ENCODE measurements at places on chromosomes 11 and 22.

DNA sequence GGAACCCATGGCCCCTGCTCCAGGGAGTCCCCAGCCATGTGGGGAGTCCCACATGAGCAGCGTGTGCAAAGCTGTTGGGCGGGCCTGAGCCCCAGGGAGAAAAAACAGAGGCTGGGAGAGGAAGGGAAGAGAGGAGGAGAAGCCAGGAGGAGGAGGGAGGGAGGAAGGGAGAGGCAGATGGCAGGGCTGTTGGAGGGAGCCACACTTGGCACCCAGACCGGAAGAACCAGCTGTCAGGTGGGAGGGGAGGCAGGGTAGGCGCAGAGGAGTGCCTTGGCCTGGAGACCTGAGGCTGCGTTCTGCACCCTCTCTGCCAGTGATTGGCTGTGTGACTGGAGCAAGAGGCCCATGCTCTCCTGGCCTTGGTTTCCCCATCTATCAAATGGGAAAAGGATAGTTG, 6.7 kb downstream of the SYNGR1 start:
- DNase-seq = no peak

GRCh38 chr22:17774206-17774925, at the start of gene BID:
Gene BID (minus strand): TSS chr22:17774469. CDS start chr22:17750116, 24,353 bp downstream.
- peak; percentile 40 for DNase-seq

DNA sequence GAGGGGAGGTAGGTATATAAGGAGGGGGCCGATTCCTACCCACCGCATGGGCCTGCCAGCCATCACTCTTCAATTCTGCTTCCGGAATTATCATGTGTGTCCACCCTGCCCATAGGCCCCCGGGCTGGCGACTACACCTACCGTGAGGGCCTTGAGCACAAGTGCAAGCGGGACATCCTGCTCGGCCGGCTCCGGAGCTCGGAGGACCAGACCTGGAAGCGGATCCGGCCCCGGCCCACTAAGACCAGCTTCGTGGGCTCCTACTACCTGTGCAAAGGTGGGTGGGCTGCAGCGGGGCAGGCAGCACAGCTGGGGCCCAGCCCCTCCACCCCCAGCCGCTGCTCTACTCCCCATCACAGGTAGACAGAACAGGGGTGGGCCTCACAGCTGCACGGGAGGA, 38.4 kb upstream of the TEF start:
- DNase-seq = no peak

GRCh38 chr11:20353829-20354434, 9.6 kb upstream of the HTATIP2 start:
- peak; percentile 61 for DNase-seq

DNA sequence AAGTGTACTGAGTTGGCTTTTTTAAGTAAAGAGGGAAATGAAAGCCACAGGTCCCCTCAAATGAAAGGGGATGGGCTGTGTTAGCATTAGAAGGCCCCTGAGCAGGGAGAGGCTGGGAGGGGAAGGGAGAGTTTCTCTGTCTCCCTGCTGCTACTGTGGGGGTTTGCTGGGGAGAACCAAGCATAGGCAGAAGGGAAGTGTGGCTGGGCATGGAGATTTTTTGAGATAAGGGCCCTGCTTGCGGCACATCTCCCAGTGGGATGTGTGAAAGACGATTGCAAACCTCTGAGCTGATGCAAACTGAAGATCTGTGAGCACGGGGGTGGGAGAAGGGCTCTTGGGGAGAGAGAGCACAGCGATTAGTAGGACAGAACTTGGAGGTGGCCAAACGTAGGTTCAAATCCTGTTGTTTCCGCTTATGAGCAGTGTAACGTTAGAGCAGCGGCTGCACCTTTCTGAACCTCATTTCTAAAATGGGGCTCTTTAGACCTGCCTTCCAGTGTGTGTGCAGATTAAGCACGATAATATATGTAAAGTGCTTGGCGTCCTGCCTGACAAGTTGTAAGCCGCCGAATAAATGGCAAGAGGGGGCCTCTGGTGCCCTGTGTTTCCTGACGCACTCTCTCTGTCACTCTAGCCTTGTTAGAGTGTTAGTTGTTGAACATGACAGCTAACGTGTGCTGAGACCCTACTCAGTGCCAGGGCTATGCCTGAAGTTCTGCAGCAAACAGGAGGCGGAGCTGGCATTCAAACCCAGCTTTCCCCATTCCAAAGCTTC, 122.3 kb downstream of the GRIK4 start:
- DNase-seq = no peak

DNA sequence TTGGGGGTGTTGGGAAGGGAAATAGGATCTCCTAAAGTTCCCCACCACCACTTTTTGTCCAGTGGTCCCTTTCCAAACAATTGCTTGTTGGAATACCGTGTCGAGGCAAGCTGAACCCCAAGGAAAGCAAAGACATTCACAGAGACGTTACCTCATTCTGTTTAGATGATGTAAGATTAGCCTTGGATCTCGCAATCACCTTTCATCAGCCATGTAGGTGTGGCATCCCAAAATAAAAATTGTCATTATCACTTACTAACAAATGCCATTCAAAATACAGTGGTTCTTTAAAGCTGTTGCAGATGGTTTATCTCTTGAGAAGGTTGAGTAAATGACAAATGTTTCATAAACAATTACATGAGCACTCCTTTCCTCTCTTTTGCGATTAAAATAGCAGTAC, 86.5 kb upstream of the SLC25A18 start:
- DNase-seq = no peak

GRCh38 chr22:44702479-44703198, 635 bp downstream of the PRR5 start:
- peak; percentile 20 for DNase-seq

- DNase-seq = no peak
Observed at GRCh38 chr11:103624708-103625623, 411.5 kb upstream of the DDI1 start.

- DNase-seq = no peak
Observed at GRCh38 chr22:27637604-27638003, 164.0 kb downstream of the MN1 start.

DNA sequence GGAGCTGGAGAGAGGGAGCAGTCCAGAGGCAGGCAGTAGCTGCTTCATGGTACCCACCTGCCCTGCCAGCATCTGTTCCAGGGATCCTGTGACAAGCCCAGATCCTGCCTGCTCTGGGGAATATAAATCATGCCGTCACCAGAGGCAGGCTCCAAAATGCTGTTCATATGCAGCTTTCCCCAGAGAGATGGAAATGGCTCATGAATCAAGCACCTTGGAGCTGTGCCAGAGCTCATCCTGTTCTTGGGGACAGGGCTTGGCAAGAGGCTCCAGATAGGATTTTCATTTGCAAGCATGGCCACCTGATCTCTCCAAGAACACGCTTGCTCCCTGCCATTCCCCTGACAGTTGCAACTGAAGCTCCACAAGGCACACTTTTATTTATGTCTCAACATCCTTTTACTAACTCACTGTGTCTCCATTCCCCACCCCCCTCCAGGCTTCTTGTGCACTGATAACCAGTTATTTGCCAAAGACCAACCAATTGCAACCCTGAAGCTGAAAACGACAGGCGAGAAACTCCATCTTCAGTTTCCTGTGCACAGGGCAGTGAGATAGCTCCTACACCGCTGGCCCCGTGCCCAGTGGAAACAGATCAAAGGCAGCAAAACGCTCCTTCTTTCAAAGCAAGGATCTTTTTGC, 115.8 kb upstream of the PITPNB start:
- peak; percentile 99 for DNase-seq

DNA sequence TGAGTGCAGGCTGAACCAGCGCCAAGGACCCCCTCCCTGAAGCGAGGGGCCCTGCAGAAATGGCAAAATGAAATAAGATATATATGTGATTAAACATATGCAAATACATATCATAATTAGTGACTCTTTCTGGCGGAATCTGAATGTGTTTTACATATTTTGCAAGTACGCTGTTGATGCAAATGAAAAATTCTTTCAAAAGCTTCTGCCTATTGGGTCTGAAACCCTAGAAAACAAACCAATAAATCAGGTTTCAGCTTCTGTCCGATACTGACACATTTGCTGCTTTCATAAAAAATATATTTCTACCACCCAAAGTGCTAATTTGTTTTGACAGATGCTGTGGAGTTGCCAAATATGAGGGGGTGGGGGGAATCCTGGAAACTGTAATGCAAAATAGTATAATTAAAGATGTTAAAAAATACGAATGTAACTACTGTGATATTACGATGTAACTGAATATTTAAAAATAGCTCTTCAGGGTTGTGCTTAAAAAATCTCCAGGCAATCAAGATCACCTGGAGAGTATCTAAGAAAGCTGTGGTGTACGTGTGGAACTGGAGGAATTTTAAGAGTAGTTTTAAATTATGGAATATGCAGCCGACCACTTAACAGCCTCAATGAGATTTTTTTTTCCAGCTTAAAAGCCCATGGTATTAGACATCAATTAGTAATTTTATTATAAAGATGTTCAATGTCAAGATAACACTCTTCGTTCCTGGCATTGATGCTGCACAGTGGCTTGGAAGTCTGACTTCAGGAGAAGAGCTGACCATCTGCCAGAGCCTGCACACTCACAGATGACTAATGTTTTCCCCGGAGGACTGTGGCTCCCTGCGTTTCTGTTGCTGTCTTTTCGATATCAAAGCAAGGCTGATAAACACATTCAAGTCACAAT, 122.2 kb upstream of the RCN1 start:
- DNase-seq = no peak

- no peak for DNase-seq
Observed at GRCh38 chr11:30281476-30282288, 41.2 kb upstream of the ARL14EP start.

DNA sequence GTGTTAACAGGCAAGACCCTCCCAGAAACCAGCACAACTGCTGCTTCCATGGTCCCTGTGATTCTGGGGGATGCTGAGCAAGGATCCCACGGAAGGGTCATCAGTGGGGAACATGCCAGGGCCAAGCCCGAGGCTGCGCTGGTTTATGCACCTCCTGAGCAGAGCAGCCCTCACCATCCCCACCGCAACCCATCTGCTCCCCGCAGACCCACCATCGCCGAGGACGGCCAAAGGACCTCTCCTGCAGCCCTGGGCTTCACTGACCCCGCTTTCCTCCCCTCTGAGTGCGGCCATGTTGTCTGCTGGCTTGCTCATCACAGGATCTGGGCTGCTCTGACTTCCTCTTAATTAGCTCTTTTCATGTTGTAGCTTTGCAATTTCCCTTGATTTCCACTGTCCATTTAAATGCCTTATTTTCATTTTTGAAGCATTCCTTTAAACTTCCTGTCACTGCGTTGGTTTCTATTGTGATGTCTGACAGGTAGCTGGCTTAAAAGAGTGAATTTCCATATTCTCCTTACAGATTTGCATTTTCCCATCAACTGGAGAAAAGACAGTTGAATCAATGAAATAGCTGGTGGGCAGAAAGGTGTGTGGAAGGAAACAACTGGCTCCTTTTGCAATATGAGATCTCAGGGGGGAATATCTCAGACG, 14.9 kb downstream of the TP53AIP1 start:
- DNase-seq = no peak

DNA sequence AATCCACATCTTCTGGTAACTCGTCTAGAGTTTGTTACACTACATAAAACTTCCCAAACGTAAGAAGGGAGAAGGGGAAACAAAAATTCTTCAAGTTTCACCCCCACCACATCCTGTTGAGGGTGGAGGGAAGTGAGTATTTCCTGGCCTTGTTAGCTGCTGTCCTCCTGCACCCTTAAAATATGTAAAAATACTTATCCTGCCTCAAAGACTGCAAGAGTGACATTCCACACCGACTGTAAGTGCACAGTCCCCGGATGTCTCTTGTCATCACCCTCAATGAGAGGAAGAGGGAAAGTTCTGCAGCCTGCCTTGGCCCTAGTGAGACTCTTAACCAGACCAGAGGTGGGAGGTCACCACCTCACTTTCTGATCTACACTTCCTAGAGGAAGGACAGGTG, 3.3 kb downstream of the TMEM121B start:
- DNase-seq = no peak

- no peak for DNase-seq
Observed at GRCh38 chr11:75475767-75476650, 43.0 kb upstream of the KLHL35 start.

- no peak for DNase-seq
Observed at GRCh38 chr11:102191832-102192231, 81.6 kb downstream of the YAP1 start.

DNA sequence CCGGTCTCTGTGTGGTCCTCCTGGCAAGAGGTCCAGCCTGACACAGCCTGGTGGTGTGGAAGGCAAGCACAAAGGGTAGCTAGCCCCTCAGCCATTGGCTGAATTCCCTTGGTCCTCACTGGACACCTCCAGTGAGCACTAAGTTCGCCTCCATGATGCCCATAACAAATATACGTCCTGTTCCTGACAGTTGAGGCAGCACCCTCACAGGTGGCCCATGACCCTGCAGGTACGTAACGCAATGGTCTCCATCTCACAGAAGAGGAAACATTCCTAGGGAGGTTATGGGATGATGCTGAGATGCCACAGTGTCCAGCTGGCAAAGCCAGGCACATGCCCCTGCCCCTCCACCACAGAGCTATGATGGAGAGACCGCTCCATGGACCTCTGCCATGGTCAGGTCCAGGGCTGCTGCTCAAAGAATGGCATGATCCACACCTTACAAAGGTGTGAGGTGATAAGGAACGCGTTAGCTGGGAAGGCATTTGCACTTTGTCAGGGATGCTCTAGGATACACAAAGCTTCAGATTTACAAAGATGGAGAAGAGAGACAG, 1.4 kb upstream of the GNAZ start:
- DNase-seq = no peak

- no peak for DNase-seq
Observed at GRCh38 chr11:110951950-110952503, 239.8 kb upstream of the ARHGAP20 start.

GRCh38 chr11:97815667-97816066, 1205.1 kb upstream of the CNTN5 start:
- no peak for DNase-seq

DNA sequence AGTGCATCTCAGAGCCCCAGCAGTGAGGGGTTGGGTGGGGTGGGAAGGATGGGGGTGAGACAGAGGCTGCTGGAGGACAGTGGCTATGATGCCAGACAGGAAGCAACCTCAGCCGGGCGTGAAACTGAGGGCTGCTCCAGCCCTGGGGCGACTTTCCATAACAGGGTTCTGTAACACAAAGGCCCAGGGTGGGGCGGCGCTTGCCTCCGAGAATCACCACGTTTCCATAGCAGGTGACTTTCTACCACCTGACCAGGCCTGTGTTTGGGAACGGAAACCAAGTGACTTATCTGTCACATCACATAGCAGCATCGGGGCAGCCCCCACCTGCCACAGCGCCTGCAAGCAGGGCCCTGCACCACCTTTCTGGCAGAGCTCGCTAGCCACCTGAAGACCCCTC, 85.8 kb downstream of the TRMU start:
- no peak for DNase-seq
